ENCODE measurements at places on chromosomes 1 and 21.

DNA sequence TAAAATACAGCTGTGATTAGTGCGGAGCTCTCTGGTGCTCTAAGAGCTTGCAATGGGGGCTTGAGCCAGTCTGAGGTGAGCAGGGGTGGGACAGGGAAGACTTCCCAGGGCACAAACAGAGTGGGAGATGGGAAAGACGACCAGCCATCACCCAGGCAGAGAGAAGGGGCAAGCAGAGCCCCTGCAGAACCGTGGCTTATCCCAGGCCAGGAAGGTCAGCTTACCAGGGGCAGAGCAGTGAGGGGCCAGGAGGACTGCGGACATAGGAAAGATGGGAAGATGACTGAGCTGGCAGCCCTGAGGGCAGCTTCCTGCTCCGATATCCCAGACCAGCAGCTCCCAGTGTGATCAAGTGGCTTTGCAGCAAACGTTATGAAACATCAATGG is 55.4 kb upstream of the IFFO2 start:
- DNase-seq: peak; percentile 16

- no peak for DNase-seq
Measured at GRCh38 chr1:109914587-109915240, 4.1 kb downstream of the CSF1 start.

GRCh38 chr1:161185732-161186311 is 8.5 kb upstream of the B4GALT3 start:
- DNase-seq: peak; percentile 40

DNA sequence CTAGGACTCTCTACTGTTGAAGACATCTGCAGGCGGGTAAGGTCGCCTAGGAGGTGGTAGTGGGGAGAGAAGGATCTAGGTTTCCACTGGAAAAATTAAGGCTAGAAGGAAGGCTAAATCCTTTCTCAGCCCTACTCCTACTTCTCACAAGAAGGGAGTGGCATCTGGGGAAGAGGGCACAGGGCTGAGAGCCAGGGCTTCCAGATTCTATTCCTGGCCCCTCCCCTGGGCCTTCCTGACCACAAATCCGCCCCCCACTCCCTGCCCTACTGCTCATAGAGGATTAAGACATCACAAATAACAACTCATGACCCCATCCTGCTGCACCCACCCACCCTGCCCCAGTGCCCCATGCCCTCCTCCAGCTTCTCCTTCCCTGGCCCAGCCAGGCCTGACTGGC is 2.5 kb downstream of the PHLDA3 start:
- no peak for DNase-seq

- DNase-seq: no peak
Measured at GRCh38 chr1:246788895-246789338, 64.7 kb downstream of the SCCPDH start.

DNA sequence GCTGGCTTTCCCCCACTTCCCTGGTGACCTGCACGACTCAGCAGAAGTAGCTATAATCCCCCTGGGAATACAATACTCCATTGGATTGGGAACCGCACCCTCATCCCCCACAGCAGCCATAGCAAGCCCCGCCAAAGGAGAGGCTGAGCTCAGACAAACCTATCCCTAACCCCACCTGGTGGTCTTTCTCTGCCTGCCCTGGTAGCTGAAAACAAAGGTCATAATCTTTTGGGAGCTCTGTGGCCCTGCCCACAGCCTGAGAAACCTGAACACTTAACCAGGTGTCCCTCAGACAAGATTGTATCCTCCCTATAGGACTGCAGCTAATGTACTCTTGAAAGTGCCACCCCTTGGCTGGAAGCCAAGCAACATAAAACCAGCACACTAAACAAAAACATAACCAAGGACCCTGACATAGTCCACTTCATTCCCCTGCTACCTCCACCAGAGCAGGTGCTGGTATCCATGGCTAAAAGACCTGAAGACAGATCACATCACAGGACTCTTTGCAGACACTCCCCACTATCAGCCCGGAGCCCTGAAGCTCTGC is 71.6 kb upstream of the RUNX1 start:
- no peak for DNase-seq

DNA sequence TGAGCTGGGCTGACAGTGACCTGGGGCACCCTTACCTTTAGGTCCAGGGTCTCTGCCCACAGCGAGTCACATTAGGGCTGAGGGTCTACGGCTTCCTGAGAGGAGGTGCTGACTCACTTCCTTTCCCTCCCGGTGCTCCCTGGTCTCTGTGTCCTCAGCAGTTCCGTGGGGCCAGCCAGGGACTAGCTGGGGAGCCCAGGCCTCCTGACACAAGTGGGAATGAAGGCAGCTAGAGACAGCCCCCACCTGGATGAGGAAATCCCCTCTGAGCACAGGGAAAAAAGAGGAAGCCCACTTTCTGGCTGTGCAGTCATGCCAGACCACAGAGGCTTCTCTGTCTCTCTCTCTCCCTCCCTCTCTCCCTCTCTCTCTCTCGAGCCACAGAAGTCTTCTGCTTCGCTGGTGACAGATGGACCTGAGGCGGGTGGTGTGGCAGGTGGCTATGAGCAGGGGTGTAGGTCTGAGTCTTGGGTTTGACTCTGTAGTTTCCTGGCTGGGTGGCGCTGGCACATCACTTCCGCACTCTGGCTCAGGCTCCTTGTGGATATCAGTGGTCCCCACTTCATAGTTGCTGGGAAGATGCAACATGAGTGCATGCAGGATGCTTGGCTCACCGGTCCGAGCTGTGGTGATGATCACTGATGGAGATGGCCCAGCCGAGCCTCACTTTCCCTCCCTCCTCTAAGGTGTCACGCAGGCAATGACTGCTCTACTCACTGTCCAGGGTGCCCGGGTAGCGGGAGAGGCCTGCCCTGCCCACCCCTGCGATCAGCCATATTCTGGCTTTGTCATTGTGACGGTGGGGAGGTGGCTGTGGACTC is 3.5 kb downstream of the SLC66A1 start:
- DNase-seq: no peak

GRCh38 chr1:207431508-207431907 is 22.6 kb upstream of the CR2 start:
- no peak for DNase-seq

- DNase-seq: no peak
Measured at GRCh38 chr1:24481843-24482610, 20.6 kb upstream of the RCAN3 start.

DNA sequence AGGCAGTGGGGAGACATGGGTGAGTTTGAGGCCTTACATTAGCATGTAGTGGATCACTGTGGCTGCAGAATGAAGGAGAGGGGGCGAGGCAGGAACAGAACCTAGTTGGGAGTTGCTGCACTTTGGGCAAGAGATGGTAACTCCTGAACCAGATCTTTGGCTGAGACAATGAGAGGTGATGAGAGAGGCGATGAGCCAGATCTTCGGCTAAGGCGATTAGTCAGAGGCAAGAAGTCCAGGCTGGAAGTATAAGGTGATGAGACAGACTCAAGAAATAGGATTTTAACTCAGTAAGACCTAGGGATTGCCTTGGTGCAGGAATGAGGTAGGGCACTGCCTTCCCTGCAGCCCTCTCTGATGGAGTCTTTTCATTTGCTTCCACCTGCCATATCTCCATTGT is 9.1 kb upstream of the ARTN start:
- DNase-seq: no peak

- DNase-seq: no peak
Measured at GRCh38 chr1:116712510-116712909, 41.7 kb upstream of the CD2 start.

DNA sequence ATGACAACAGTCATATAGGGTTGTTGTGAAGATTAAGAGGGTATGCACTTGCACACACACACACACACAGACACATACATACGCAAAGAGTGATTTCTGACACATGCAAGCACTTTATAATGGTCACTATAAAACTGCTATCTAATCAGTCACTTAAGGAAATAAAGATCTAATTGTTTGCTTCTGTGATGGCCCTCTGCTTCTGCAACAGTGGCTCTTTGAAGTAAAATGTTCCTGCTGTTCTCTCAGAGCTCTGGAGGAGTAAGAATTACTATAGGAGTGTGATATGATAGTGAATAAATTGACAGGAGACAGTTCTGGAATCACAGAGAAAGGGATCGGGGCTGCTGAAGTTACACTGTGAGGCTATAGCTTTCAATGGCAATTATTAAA is 494.5 kb upstream of the B3GALT2 start:
- DNase-seq: no peak

GRCh38 chr1:239126884-239127283 is 259.5 kb upstream of the CHRM3 start:
- DNase-seq: peak; percentile 22

DNA sequence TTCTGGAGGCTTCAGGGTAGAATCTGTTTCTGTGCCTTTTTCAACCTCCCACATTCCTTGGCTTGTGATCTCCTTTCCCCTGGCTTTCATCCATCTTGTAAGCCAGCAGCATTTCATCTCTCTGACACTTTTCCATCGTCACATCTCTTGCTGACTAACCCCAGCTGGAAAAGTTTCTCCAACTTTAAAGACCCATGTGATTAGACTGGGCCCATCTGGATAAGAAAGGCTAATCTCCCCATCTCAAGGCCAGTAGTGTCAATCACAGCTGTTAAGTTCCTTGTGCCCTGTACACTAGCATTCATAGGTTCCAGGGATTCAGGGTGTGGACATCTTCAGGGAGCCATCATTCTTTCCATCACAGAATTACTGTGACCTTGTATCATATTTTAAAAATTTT is 452.1 kb downstream of the TTLL7 start:
- DNase-seq: peak; percentile 1

GRCh38 chr1:61274939-61275338 is 192.6 kb downstream of the NFIA start:
- DNase-seq: no peak

DNA sequence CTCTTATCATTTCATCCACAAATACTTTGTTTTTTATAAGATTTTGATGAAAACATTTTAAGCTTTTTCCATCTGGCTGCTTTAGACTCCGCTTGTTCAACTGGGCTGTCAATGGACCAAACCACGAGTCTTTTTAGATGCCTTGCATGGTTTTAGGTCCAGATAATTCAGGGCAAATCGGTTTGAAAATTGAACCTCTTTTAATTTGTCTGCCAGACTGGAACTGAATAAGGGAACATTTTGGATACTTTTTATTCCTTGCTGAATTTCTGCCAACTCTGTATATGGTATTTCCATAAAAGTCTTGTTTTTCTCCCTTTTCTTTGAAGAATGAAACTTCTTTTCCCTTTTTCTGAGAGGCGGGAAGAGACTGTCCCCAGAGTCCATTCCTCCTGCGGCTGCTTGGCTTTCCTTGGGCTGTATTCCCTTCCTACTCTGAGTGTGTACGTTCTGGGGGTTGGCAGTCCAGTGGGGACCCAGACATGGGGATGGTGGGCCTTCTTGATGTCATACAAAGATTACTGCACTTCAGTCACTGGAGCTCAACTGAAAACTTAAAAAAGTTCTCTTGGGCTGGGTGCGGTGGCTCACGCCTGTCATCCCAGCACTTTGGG is 46.5 kb upstream of the CNN3 start:
- peak; percentile 64 for DNase-seq

GRCh38 chr1:29210278-29211085 is 20.3 kb downstream of the MECR start:
- DNase-seq: no peak

DNA sequence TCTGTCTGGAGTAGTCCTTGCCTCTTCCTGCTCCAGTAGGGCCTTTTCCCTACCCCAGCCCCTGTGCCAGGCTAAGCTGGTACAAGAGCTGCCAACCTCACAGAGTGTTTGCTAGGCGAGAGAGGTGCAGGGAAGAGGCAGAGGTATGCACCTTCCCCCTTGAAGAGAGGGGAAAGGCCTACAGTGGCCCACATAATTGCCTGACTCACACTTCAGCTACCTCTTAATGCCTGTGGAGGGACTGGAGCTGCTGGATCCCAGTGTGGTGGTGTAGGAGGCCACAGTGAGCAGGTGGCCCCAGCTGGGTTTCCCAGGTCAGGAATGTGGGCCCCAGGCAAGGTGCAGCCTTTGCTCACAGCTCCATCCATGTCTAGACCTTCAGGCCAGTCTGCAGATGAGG is 3.3 kb upstream of the CCDC28B start:
- no peak for DNase-seq

DNA sequence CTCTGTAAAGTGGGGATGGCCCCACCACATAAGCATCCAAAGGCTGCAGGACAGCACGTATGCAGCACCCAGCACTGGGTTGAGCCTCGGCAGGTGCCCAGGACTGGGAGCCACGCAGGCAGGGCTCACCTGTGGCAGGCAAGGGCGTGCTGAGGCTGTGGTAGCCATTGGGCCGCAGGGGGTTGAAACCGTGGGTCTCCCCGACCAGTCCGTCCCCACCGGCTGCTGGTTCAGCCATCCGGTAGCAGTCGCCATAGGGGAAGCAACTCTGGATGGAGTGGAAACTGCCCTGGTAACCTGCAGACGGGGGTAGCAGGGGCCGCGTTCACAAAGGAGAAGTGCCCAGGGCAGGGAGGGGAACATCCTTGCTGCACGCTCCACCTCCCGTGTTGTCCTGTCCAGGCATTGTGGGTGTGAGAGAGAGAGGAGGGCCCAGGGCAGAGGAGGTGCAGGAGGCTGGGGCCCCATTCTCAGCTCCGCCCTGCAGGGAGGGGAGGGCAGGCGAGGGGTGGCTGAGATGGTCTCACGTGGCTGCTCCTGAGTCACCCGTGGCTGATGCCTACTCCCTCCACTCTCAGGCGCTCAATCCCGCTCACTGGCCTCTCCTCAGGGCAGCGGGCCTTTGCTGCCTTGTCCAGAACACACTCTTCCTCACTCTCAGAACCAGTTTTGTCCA is 49.9 kb downstream of the DMRTB1 start:
- DNase-seq: peak; percentile 94

DNA sequence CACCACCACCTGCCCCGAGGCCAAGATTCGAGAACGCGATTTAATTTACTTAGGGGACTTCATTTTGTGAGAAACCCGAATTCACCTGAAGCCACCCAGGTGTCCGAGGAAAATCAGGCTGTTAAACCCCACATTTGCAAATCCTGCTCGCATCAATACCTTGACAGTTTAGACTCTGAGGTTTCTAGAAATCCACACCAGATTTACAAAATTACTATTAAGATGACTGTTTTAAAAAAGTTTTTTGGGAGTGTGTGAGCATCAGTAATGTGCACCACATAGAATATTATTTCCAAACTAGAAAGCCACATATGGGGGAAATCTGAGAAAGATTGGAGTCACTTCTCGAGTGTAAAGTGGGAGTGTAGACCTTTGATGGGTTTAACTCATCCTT is 685 bp downstream of the RIMKLA start:
- no peak for DNase-seq

DNA sequence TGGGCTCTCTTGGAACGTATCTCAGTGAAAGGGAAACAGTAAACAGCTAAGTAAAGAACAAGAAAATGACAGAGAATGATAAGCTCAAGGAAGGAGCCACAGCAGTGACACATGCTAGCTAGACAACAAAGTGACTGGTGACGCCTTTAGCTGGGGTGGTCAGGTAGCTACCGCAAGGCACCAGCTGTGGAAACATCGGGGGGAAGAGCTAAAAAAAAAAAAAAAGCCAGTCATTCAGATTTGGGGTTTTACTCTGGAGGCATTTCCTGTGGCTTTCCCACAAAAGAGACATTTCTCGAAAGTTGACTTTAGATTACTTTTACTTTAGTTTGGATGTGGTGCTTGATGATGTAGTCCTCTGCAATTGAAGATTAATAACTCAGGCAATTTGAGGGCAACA is 2.1 kb downstream of the FHAD1 start:
- no peak for DNase-seq

GRCh38 chr1:38456531-38456876 is 403.1 kb downstream of the RRAGC start:
- no peak for DNase-seq
